Activated B cell treated with CpG ODN at 0.5 μM for 24 hours (primary cell): ENCODE measurements at places on chromosomes 5 and 9. TPM values are rescaled to one million over a fixed set of nuclear protein-coding genes. Genes with fewer than 3 reads are reported as not detected.

The NAIP gene
- total RNA-seq: 11.2 and 15.0 TPM in 2 replicates

The ANGPTL2 gene
- total RNA-seq: not detected in 2 replicates

DNA sequence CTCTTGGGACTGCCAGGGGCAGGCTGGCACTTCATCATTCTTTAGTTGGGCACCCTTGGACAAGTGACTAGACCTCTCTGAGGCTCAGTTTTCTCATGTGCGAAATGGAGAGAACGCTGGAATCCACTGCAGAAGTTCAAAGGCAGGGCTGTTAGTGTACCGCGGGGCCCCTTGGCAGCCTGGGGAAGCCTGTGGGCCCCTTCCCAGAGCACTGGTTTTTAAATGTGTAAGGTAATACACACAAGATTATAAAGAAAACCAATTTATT, 209.5 kb upstream of the MVB12B start:
- H3K27me3 ChIP-seq: peaks cover 26% of the 10 kb centered on the region
- no peak for DNase-seq
- no peaks in the 10 kb centered on the region for H3K36me3 ChIP-seq
- no peak overlapping the region for H3K4me3 ChIP-seq

- H3K4me1 ChIP-seq: no peaks in the 10 kb centered on the region
- no peaks in the 10 kb centered on the region for H3K36me3 ChIP-seq
- H3K4me3 ChIP-seq: no peak overlapping the region
- no peak overlapping the region for H3K27ac ChIP-seq
- no peaks in the 10 kb centered on the region for H3K27me3 ChIP-seq
Observed at GRCh38 chr5:53378590-53379247, 101.7 kb upstream of the FST start.

GRCh38 chr9:73689051-73689870, 537.6 kb downstream of the ANXA1 start:
- H3K4me3 ChIP-seq: no peak overlapping the region
- DNase-seq: no peak
- H3K4me1 ChIP-seq: no peaks in the 10 kb centered on the region
- no peaks in the 10 kb centered on the region for H3K36me3 ChIP-seq
- no peaks in the 10 kb centered on the region for H3K27me3 ChIP-seq

- no peak overlapping the region for H3K4me3 ChIP-seq
- H3K27me3 ChIP-seq: no peaks in the 10 kb centered on the region
- no peak for DNase-seq
- H3K36me3 ChIP-seq: no peaks in the 10 kb centered on the region
- no peak overlapping the region for H3K27ac ChIP-seq
- peaks cover 39% of the 10 kb centered on the region for H3K4me1 ChIP-seq
Observed at GRCh38 chr5:68431186-68431585, 215.6 kb downstream of the PIK3R1 start.

DNA sequence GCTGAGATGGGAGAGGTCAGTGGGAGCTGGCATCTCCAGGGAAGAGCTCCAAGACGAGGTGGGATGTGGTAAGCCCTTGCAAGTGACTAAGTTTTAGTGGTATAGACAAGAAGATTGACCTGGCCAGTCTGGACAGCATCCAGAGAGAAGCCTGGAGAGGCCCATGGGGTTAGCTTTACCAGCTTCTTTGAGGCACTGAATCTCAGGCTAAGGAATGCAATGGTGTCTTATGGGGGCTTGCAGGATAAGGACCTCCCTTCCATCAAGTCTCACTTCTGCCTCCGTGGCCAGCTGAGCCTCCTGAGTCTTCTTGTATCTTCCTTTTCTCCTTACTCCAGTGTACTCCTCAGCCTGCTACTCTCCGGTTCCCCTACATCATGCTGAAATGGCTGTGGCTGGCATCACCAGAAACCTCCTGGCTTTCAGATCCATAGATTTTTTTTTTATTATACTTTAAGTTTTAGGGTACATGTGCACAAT, 56.5 kb upstream of the JADE2 start:
- H3K27me3 ChIP-seq: no peaks in the 10 kb centered on the region
- DNase-seq: no peak
- peak overlapping the region; percentile 53 for H3K27ac ChIP-seq
- peaks cover 30% of the 10 kb centered on the region for H3K4me1 ChIP-seq

- H3K27me3 ChIP-seq: no peaks in the 10 kb centered on the region
- H3K4me3 ChIP-seq: no peak overlapping the region
- H3K36me3 ChIP-seq: no peaks in the 10 kb centered on the region
- H3K4me1 ChIP-seq: no peaks in the 10 kb centered on the region
- H3K27ac ChIP-seq: no peak overlapping the region
Observed at GRCh38 chr9:135418161-135418560, 61.4 kb upstream of the PPP1R26 start.

GRCh38 chr5:157740229-157740610, 3.3 kb upstream of the LSM11 start:
- no peak for DNase-seq
- H3K36me3 ChIP-seq: peaks cover 39% of the 10 kb centered on the region
- H3K27ac ChIP-seq: no peak overlapping the region
- peaks cover 17% of the 10 kb centered on the region for H3K4me1 ChIP-seq
